ENCODE measurements at places on chromosomes 7 and 10.
A peak's percentile ranks its signal among the peaks of the same experiment; 100 is the strongest.

DNA sequence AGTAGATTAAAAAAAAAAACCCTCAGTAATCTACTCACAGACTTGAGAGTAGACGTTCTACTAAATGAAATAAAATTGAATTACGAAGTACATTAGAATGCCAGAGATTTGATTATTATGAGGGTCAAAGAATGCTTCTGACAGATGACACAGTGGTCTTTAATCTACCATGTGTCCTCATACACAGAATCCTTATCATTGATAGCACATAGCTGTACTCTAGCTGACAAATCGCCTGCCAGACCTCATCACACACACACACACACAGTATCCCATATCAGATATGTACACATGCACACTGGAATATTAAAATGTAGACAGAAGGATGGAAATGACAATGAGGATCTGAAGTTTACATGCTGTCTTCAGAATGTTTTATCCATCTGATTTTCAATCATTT, 104.6 kb downstream of the SORCS1 start:
- DNase-seq = no peak

DNA sequence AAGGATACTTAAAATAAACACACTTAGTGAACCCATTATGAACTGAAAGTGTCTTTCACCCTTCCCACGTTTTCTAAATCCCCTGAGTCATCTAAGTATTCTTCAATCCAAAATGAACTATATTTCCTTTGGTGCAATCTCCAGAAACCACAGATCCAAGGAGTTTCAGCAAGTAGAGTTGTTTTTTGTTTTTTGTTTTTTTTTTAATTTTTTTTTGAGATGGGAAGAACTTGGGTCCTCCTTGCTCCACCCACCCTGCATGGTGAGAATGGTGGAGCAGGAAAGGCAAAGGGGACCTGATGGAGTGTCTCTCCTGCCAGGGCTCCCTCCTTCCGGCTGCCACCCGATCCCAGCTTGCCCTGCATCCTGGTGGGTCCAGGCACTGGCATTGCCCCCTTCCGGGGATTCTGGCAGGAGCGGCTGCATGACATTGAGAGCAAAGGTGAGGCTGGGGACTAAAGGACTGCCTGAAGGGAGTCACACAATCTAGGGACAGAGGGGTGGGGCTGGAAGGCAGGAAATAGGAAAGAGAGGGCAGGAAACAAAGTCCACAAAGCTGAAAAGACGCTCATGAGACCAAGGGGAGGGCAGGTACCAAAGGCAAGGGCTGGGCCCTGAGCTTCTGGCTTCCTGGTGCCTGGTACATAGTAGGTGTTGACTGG, 12.1 kb downstream of the ATG9B start:
- DNase-seq = peak; percentile 70

- DNase-seq = peak; percentile 3
These were observed 52.9 kb downstream of the CASD1 start for GRCh38 chr7:94562525-94562924.

DNA sequence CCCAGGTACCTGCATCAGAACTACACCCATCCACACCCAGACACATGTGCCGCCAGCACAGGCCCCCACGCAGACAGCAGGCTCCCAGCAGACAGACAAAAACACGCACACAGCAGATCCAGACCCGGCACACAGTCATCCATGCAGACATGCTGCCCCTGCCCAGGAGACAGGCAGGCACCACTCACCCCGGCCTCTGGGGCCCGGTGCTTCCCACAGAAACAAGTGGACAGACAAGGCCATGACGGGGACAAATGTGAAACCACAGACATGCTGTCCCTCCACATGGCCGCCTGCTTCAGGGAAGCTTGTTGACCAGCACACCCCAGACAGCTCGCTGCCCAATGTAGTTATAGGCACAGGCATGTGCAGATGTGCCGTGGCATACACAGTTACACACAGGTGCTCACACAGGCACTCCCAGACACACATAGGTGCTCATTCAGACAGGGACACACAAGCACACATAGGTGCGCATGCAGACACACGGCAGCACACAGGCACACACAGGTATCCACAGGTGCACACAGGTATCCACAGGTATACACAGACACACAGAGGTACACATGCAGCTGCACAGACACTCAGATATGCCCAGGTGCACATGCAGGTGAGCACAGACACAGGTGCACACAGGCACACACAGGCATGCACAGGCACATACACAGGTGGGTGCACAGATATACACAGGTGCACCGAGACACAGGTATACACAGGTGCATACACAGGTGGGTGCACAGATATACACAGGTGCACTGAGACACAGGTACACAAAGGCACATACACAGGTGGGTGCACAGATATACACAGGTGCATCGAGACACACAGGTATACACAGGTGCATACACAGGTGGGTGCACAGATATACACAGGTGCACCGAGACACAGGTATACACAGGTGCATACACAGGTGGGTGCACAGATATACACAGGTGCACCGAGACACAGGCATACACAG, 10.5 kb upstream of the SCART1 start:
- DNase-seq = no peak
